ENCODE measurements at places on chromosomes 3 and 15. TPM values are rescaled to one million over a fixed set of nuclear protein-coding genes. Genes with fewer than 3 reads are reported as not detected.

Gene GRAMD1C
- 12.9 TPM for total RNA-seq

Gene CAV3
- total RNA-seq, result not detected

Gene MKRN3
- total RNA-seq, result not detected

Gene ALAS1
- total RNA-seq, result 85.1 TPM

Gene TJP1
- 84.6 TPM for total RNA-seq

Gene CCR2
- total RNA-seq, result 8.8 TPM

Gene STRA6
- 0.40 TPM for total RNA-seq

Gene ASB14
- total RNA-seq, result 1.4 TPM

Gene RPS17
- total RNA-seq, result 1,181 TPM

Gene TMEM207
- not detected for total RNA-seq

Gene RNU5B-1
- 10.9 TPM for total RNA-seq

Gene C3orf20
- 0.14 TPM for total RNA-seq

Gene LMAN1L
- total RNA-seq, result 0.31 TPM

GRCh38 chr15:92629975-92630626 is 25.5 kb downstream of the FAM174B start:
- no peak overlapping the region for H3K4me3 ChIP-seq
- no peak overlapping the region for H3K27ac ChIP-seq
- H3K4me1 ChIP-seq, result peaks cover 9% of the 10 kb centered on the region
- no peaks in the 10 kb centered on the region for H3K36me3 ChIP-seq

DNA sequence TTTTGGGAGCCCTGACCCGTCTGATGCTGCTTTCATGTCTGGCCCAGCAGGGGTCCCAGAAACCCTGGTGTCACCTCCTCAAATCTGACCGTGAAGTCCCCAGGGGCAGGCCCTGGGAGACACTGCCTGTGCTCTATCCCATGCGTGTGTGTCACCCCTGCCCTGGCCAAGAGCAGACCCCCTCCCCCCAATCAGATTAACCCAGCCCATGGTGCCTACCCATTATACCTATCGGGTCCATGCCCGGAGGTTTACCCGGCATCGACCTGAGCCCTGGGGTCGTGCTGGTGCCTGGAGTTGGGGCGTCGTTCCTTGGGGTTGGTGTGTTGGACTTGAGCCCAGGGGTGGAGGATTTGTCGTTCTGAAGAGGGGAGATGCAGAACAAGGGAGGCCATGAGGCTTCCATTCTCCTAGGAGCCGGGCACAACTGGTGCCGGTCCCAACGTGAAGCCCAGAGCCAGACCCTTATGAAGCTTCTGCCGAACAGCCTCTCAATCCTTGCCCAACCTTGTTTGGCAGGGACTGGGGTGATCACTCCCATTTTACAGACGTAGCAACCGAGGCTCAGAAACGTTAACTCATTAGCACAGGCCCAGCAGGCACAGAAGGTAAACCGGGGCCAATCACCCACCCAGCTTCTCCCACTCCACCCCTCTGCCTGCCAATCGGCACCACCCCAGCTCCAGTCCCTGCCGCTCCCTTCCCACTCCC is 39.6 kb downstream of the TLE3 start:
- H3K36me3 ChIP-seq, result peaks cover 18% of the 10 kb centered on the region
- DNase-seq, result no peak
- no peaks in the 10 kb centered on the region for H3K27me3 ChIP-seq
- peaks cover 19% of the 10 kb centered on the region for H3K4me1 ChIP-seq
- no peak overlapping the region for H3K4me3 ChIP-seq
- no peak overlapping the region for H3K27ac ChIP-seq

DNA sequence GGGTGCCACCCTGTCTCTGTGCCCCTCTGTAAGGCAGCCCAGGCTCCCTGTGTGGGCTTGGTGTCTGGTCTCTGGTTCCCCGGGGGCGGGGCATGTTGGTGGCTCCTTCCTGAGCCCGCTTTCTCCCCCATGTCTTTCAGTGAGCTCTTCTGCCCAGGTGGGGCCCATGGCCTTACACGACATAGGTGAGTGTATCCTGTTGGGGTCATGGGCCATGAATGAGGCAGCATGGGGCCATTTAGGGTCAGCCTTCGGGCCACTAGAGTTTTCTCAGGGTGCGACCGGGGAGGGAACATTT is 195.1 kb downstream of the UBE3A start:
- no peaks in the 10 kb centered on the region for H3K27me3 ChIP-seq
- DNase-seq, result no peak
- no peak overlapping the region for H3K27ac ChIP-seq

GRCh38 chr15:57152666-57153539 is 223.4 kb upstream of the CGNL1 start:
- no peaks in the 10 kb centered on the region for H3K27me3 ChIP-seq
- H3K4me3 ChIP-seq, result no peak overlapping the region
- H3K4me1 ChIP-seq, result peaks cover 4% of the 10 kb centered on the region
- peaks cover 12% of the 10 kb centered on the region for H3K36me3 ChIP-seq
- peak; percentile 95 for DNase-seq

GRCh38 chr3:182803596-182803995 is 10.3 kb downstream of the ATP11B start:
- H3K4me3 ChIP-seq, result no peak overlapping the region
- H3K36me3 ChIP-seq, result peaks cover 2% of the 10 kb centered on the region
- no peaks in the 10 kb centered on the region for H3K27me3 ChIP-seq
- H3K27ac ChIP-seq, result no peak overlapping the region
- DNase-seq, result no peak

- DNase-seq, result peak; percentile 32
- no peaks in the 10 kb centered on the region for H3K36me3 ChIP-seq
- no peaks in the 10 kb centered on the region for H3K27me3 ChIP-seq
- H3K4me1 ChIP-seq, result no peaks in the 10 kb centered on the region
- H3K4me3 ChIP-seq, result no peak overlapping the region
Measured at GRCh38 chr3:86634361-86634760, 356.6 kb downstream of the VGLL3 start.

DNA sequence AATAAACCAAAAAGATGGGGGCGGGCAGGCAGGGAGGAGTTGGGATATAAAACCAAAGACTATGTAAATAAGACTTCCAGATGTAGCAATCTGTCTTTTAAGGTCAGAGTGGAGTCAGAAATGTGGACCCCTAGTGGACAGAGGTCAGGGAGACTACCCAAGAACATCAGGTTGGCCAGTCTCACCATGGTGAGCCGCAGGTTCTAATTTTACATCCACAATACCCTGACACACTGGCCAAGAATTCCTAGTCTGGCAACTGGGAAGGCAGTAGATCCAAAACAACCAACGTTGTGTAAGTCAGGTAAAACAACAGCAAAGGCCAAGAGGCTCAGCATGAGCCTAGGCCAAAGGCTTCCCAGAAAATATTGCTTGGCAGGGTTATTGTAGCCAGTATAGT is 203.4 kb downstream of the FOXP1 start:
- H3K27ac ChIP-seq, result no peak overlapping the region
- no peaks in the 10 kb centered on the region for H3K27me3 ChIP-seq

GRCh38 chr3:184305577-184305976 is 6.5 kb downstream of the PSMD2 start:
- H3K4me1 ChIP-seq, result no peaks in the 10 kb centered on the region
- no peak for DNase-seq
- no peak overlapping the region for H3K4me3 ChIP-seq
- H3K36me3 ChIP-seq, result peaks cover 65% of the 10 kb centered on the region

GRCh38 chr3:45536316-45536715 is 58.2 kb upstream of the LIMD1 start:
- H3K4me1 ChIP-seq, result peaks cover 47% of the 10 kb centered on the region
- no peaks in the 10 kb centered on the region for H3K27me3 ChIP-seq
- no peak for DNase-seq
- H3K36me3 ChIP-seq, result no peaks in the 10 kb centered on the region
- H3K4me3 ChIP-seq, result no peak overlapping the region
- no peak overlapping the region for H3K27ac ChIP-seq

DNA sequence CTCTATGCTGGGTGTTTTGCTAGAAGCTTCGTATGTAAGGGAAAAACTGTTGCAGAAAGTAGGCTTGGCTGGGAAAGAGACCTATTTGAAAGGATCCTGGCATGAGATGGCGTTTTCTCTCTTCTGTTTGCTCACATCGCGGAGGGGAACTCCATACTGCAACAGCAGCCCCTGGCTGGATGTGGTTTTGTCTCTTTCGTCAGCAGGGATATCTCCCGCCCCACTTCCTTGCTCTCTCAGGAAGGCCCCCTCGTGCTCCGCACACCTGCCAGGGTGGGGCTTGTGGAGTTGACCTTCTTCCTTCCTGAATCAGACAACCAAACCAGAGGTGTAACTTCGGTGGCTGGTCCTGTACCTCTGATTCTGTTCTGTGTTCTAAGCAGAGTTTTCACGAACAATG is 26.4 kb upstream of the MYZAP start:
- peaks cover 3% of the 10 kb centered on the region for H3K4me1 ChIP-seq
- no peaks in the 10 kb centered on the region for H3K36me3 ChIP-seq

- no peak for DNase-seq
- no peak overlapping the region for H3K4me3 ChIP-seq
- no peaks in the 10 kb centered on the region for H3K27me3 ChIP-seq
- H3K27ac ChIP-seq, result no peak overlapping the region
- no peaks in the 10 kb centered on the region for H3K4me1 ChIP-seq
- peaks cover 42% of the 10 kb centered on the region for H3K36me3 ChIP-seq
Measured at GRCh38 chr3:132509506-132509905, 87.6 kb upstream of the ACKR4 start.

DNA sequence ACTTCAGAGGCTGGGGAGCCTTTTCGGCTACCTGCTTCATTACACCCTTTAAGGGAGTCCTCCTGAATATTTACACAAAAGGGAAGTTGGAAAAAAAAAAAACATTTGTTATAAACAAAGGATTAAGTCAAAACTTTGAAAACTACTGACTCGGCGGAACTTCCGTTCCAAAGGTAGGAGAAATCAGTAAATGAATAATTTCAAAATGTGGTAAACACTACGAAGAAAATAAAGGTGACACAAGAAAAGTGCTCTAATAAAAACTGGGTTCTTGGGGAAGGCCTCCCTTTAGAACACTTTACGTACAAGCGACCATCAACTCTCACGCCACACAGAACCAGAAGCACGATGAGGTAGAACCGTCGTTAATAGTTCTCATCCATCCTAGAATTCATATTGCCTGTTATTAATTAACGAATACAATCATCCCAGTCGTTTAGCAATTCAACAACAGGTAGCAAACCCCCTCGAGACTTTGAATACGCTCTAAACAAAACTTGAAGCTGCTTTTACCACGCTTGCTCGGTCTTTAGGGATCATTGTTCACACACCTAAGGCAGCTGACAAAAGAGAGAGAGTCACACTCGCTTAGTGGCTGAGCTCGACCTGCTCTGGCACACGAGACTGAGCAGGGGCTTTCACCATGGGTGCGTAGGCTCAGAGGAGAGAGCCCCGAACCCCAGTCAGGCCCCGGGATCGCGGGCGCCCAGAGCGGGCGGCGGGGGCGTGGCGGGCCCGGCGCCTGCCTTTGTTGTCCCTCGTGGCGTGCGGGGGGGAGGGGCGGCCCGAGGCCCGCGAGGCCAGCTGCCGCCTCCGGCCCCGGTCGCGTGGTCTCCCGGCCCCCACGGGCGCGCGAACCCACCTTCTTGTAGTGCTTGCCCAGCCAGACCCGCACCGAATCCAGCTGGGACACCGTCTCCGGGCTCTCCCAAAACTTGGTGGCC is 680 bp downstream of the SMARCC1 start:
- DNase-seq, result peak; percentile 69
- H3K27me3 ChIP-seq, result no peaks in the 10 kb centered on the region
- H3K4me1 ChIP-seq, result peaks cover 23% of the 10 kb centered on the region
- H3K36me3 ChIP-seq, result no peaks in the 10 kb centered on the region

DNA sequence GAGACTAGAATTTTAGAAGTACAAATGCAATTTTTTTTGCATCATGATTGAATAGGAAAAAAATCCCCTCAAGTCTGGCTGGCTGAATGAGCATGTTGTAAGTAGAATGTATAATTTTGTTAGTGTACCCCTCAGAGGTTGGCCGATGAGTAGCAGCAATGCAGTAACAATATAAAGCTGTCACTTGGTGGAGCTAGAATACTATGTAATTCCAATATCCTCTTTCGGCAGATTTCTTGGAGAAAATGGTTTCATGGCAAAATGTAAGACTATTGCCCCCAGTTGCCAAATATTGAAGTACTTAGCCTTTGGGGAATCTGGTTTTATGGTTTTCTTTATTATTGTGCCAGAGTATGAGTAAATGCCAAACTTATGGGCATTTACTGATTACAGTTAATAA is 39.8 kb upstream of the SGO1 start:
- H3K27ac ChIP-seq, result no peak overlapping the region
- no peaks in the 10 kb centered on the region for H3K27me3 ChIP-seq
- DNase-seq, result peak; percentile 16
- H3K4me3 ChIP-seq, result no peak overlapping the region
- H3K36me3 ChIP-seq, result no peaks in the 10 kb centered on the region

GRCh38 chr3:73681610-73682009 is 56.9 kb upstream of the PDZRN3 start:
- H3K36me3 ChIP-seq, result no peaks in the 10 kb centered on the region
- no peaks in the 10 kb centered on the region for H3K4me1 ChIP-seq
- no peaks in the 10 kb centered on the region for H3K27me3 ChIP-seq
- DNase-seq, result no peak
- H3K27ac ChIP-seq, result no peak overlapping the region

DNA sequence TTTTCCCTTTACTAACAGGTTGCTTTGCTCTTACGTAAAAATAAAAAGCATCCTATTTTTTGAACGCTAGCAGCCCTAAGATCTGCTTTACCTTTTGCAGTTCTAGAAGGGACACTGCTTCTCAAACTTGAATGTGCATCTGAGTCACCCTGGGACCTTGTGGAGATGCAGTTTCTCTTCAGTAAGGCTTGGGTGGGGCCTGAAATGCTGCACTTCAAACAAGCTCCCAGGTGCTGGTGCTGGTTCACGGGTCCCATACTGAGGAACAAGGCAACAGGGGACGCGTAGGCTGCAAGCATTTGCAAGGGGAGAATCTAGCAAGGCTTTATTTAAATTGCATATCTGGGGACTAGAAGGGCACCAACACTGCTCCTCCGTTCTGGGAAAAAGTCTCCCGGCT is 30.0 kb downstream of the MB21D2 start:
- H3K27me3 ChIP-seq, result no peaks in the 10 kb centered on the region
- no peaks in the 10 kb centered on the region for H3K36me3 ChIP-seq
- H3K4me1 ChIP-seq, result peaks cover 22% of the 10 kb centered on the region
- peak overlapping the region; percentile 68 for H3K27ac ChIP-seq

- no peak overlapping the region for H3K27ac ChIP-seq
- H3K36me3 ChIP-seq, result peaks cover 4% of the 10 kb centered on the region
- no peak overlapping the region for H3K4me3 ChIP-seq
Measured at GRCh38 chr3:29297998-29298397, 17.1 kb downstream of the RBMS3 start.

GRCh38 chr3:76869726-76870384 is 170.0 kb upstream of the ROBO2 start:
- no peak for DNase-seq
- no peak overlapping the region for H3K27ac ChIP-seq

DNA sequence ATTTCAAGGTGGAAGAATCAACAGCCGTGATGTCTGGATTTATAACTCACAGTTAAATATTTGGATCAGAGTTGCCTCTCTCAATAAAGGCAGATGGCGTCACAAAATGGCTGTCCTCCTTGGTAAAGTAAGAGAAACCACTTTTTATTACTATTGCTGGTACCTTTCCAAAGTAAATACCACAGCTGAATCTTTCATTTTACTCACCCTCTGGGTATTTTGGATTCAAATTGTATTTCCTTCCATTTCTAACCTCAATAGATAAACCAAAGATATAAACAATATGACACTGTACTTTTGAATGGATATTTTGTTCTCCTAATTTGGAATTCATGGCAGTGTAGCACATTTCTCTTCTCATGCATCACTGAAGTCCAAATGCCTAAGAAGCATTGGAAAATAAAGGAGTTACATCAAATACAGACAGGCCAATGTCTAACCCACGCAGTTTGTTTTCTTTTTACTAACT is 29.5 kb downstream of the KLHL24 start:
- H3K4me3 ChIP-seq, result no peak overlapping the region
- no peak for DNase-seq
- H3K4me1 ChIP-seq, result peaks cover 2% of the 10 kb centered on the region
- no peaks in the 10 kb centered on the region for H3K27me3 ChIP-seq
